Activated naive CD4-positive, alpha-beta T cell treated with Interleukin-2 at 50 U/mL for 16 hours (primary cell): ENCODE measurements at places on chromosomes 1 and 21.

GRCh38 chr1:215529111-215529510 is 38.0 kb upstream of the KCTD3 start:
- DNase-seq: no peak

DNA sequence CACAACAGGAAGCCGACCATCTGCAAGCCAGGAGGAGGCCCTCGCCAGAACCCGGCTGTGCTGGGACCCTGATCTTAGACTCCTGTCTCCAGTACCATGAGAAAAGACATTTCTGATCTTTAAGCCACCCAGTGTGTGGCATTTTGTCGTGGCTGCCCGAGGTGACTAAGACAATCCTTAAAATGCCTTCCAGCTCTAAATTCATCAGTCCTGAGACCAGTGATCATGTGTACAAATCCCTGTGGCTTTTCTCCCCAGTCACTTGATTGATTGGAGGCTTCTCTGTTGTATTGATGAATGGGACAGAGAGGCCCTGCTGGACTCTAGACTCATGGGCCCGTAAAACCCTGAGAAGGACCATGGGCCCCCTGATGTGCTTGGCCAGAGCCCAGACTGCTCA is 36.1 kb downstream of the B3GALT5 start:
- no peak for DNase-seq

- no peak for DNase-seq
These were observed 116.8 kb downstream of the LRRC53 start for GRCh38 chr1:74395571-74395970.

GRCh38 chr1:93007941-93008577 is 46.8 kb upstream of the DIPK1A start:
- no peak for DNase-seq

DNA sequence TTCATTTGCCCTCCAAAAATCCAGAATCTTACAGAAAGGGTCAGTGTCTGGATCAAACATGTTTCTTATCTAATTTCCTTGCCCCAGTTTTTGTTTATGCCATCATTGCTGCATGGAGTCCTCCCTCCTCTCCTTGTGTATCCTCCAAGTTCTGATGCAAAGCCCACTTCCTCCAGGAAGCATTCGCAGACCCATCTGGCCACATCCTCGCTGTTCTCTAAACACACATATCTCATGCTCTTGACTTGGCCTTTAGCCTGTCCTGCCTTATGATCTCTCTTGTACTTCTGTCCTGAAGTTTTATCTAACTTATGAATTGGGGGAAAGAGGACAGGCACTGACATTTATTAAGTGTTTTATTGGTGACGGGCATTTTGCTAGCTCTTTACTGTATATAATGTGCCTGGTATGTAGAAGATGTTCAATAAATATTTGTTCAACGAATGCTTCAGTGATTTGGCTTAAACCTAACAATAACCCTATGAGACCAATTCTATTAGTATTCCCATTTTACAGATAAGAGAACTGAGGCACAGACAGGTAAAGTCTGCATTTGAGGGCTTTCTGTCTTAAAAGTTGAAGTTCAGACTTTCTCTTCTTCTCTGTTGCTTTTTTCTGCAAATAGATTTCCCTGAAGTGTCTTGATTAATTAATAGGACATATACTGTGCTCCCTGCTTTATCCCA is 19.2 kb upstream of the ID3 start:
- no peak for DNase-seq

DNA sequence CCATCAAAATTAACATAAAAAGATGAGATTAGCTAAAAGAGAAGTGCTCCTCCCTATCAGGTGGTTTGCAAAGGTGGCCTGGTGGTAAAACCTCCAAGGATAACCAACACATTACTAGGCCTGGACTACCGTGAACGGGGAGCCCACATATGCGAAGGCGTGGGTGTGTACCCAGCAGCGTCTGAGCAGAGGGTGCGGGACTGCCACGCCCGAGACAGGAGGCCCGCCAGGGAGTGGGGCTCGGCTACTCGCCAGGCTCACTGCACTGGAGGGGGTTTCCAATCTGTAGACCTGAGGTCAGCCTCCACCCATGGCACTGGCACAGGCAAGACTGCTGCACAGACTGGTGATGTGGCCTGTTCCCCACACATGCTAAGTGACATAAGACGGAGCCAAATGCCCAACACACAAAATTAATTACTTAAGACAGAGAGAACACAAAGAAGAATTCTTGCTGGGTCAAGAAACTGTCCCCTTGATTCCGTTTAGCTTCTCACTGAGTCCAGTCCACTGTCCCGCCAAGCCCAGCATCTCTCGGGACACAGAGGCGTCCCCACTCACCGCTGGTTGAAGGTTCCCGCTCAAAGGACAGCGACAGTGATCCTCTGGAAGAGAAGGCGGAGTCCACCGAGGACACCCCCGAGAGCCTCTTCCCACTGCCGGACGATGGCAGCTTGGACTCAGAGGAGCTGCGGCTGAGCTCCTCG is 23.4 kb downstream of the RIPK4 start:
- no peak for DNase-seq

- DNase-seq: no peak
These were observed 807.1 kb upstream of the PRMT6 start for GRCh38 chr1:106249365-106249764.

DNA sequence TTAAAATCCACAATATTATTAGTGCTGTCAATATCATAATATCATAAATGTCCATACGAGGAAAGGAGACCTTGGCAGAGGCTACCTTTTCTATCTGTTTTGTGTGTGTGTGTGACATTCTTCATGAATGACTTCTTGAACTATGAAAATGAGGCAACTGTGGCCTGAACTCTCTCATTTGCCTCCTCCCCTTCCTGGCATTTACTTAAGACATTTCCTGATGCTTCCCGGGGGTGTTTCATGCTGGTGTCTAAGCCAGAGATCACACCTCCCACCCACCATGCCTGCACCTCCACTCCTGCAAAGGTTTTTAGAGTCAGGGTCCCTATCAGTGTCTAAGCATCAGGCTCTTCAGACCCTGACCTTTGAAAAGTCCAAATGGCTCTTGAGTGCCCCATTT is 420.9 kb downstream of the KIF26B start:
- no peak for DNase-seq

DNA sequence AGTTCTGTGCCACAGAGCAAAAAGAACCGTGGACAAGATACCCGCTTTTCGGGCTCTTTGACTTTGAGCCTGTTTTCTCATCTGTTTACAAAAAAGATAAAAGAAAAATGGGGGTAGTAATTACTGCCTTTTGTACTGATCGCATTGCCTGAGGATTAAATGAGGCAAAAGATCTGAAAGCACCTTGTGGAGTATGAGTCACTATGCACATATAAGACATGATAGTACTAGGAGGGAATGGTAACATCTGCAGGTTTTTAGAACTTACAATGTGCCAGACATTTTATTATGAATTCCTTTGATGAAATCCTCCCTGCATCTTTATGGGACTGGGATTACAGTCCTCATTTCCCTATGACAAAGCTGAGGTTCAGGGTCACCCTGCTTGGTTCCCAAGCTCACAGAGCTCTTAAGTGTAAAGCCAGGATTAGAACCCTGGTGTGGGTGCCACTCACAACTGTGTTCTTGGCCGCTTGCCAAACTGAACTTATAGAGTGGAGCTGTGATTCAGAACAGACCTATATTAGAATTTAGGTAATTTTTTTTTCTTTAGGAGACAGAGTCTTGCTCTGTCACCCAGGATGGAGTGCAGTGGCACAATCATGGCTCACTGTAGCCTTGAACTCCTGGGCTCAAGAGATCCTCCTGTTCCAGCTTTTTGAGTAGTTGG is 1.8 kb downstream of the DISC1 start:
- peak; percentile 46 for DNase-seq

GRCh38 chr21:31255896-31256295 is 88.2 kb downstream of the TIAM1 start:
- no peak for DNase-seq

DNA sequence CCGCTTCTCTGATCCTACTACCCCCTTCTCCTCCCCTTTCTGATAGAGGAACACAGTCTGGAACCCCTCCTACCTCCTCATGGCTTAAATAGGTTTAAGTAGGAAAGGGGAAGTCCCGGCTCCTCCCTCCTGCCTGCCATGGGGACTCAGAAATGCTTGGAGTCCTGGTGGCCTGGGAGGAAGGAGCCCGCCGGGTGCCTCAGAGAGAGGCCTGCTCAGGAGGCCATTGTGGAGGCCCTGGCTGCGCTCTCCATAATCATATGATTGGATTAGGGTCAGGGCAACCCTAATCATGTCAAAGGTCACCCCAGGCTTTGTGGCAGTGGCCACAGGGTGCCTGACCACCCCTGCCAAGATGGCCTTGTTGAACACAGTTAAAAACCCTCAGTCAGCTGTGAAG is 29.0 kb downstream of the WNT3A start:
- no peak for DNase-seq

GRCh38 chr1:110986407-110986891 is 22.7 kb upstream of the LRIF1 start:
- no peak for DNase-seq

DNA sequence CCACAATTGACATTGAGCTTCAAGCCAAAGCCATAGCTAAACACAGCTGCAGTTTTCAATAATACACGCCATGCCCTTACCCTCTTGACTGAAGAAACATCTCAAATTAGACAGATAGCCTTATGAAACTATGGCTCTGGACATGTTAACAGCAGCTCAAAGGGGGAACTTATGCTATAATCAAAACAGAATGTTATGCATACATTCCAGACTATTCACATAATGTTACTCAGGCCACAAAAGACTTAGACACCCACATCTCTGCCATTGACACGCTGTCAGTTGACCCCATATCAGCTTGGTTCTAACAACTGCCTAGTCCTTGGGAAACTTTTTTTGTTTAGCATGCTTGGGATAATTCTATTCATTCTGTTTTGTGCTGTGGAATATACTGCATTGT is 2.3 kb upstream of the NENF start:
- no peak for DNase-seq

DNA sequence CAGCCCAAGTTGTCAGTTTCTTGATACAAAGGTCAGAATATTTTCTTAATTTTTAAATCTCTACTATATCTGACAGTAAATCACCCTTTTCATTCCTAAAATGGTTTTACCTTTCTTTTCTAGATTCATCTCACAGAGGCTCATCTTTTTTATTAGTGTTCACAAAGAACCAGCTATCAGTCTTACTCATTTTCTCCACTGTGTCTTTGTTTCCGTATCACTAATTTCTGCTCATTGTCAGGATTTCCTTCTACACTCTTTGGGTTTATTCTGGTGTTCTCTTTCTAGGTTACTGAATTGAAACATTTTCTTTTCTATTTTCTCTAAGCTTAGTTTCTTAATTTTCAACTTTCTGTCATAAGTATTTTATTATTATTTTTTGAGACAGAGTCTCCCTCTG is 8.7 kb downstream of the AGPAT3 start:
- no peak for DNase-seq

DNA sequence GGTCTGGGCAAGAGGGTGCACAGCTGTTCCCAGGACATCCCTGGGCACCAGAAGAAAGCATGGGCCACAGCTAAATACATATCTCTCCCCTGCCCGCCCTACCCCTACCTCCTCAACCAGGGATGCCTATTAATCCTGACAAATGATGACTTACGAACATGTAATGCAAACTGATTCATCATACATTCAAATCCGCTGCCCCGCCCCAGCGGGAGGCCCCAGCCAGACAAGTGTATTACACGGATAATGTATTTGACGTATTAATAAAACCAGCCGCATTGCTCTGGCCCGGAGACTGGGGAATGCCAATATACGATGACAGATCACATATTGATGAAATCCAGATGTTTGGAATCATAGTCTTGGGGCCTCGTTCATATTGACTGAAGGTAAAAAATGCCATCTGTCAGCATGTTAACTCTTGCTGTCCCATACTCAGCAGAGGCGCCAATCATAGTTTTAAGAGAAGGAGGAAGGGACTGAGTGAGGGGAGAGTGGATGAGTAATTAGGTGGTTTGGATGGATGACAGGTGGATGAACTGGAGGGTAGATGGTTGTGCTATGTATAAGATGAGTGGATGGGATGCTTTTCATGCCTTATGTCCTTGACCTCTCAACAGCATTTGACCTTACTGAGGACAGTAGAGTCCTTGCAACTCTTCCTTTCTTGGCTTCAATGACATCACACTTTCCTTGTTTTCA is 68.2 kb downstream of the TMEM53 start:
- DNase-seq: no peak

DNA sequence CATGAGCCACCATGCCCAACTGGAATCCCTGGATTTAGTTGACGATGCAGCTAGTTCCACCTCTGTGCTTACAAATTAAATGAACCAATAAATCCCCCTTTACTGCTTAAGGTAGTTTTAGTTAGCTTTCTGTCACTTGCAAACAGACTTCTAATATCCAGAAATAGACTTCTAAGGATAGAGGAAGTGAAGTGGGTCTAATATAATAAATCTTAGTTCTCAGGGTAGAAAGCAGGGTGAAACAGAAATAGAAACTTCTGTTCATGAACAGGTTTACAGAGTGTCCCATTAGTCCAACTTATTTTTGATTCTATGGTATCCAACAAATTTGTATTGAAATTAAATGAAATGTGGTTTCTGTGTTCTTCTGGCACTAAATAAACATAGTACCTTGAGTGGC is 20.1 kb downstream of the BCAS2 start:
- DNase-seq: no peak

- DNase-seq: no peak
These were observed 86.3 kb downstream of the LHX9 start for GRCh38 chr1:198003468-198003867.

GRCh38 chr1:243508943-243509342 is 253.1 kb downstream of the SDCCAG8 start:
- no peak for DNase-seq

DNA sequence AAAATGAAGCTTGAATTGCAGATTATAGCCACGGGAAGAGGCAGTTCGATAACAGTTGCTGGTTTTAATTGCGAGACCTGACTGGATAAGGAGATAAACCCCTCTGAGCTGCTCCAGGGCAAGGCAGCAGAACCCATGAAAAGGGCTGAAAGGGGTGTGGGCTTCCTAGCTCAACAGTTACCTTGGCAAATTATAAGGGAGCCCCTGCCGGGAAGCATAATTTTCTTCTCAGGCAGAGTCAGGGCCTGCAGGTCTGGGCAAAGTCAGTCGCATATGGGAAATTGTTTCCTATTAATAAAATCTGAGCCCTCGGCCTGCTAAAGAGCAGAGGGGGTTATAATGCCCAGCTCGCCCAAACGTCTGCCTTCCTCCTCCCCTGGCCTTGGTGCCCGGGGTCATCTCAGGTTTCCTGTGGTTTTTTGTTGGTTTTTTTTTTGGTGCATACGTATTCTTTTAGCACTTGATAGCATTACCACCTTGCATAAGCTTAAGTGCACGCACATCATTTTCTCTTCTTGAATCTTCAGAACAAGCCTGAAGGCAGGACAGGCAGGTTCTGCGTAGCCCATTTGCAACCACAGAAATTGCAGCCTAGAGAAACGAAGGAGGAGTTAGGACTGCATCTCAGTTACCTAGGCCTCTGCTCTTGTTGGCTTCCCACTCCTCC is 33.9 kb upstream of the SELENON start:
- DNase-seq: no peak
